ENCODE measurements at places on chromosomes 12 and 14. TPM values are rescaled to one million over a fixed set of nuclear protein-coding genes. Genes with fewer than 3 reads are reported as not detected.

DNA sequence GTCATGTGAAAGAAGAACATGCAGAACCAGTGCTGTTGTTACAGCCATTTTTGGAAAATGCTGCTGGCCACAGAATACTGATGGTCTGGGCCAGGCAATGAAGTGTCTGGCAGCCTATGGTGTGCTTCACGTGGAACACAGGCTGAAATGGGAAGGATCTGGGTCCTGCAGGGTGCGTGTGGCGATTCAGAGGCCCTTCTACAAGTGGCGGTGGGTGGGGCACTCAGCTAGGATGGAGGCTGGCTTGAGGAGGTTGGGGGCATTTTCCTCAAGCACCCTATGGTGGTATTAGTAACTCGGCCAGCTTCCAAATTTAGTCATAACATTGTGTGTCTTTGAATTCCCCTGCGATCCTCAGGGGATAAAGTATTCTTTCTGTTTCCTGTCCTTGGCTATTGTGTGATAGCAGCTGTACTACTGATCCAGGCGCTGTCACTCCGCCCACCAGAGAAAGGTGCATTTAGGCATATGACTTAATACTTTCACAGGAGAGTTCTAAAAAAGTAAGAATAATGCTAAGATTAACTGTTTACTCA, 9.2 kb upstream of the RAD52 start:
- DNase-seq, result no peak

GRCh38 chr12:42758806-42759205, 169.3 kb upstream of the PRICKLE1 start:
- DNase-seq, result no peak

DNA sequence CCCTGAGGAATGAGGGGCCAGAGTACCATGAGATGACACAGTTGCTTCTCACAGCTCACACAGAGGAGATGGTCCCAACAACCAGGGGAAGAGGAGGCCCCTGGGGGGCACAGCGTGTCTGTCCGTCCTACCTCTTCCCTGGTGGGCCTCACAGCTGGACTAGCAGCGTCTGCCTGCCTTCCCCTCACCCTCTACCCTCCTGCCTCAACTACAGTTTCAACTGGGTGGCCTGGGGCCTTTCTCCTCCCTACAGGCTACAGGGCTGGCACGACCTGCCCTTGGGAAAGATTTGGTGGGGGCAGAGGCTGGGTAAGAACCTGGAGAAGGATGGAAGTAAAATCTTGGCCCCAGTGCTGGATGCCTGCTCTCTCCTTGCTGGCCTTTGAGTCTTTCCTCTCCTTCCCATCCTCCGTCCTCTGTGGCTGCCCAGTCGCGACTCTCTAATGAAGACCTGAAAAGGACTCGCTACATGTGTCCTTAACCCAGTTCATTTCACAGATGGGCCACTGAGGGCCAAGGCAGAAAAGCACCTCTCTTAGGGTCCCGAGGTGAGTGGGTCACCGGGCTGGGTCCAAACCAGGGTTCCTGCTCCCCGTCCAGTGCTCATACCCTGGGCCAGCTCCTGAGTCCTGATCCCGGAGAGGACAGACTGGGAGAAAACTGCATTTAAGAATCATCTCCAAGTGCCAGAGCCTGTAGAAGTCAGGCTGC, 232.5 kb downstream of the BCL11B start:
- no peak for DNase-seq

- DNase-seq, result no peak
These were observed 23.8 kb upstream of the PPM1A start for GRCh38 chr14:60225265-60225664.

- no peak for DNase-seq
These were observed 415.8 kb downstream of the TMTC2 start for GRCh38 chr12:83102499-83102898.

Gene DBX2
- total RNA-seq, result 0.89 TPM

- DNase-seq, result no peak
These were observed 55.7 kb downstream of the PCNX1 start for GRCh38 chr14:70962935-70963334.

- peak; percentile 14 for DNase-seq
These were observed at the start of gene TSPAN11 for GRCh38 chr12:30926243-30927221. Gene TSPAN11 (plus strand): TSS chr12:30926748. CDS start chr12:30953992, 27,244 bp downstream.

Gene TXNRD1
- 129 TPM for total RNA-seq

Gene GPRC5D
- total RNA-seq, result not detected

- no peak for DNase-seq
These were observed 50.3 kb upstream of the TRIM9 start for GRCh38 chr14:51145246-51145645.

Gene TTC7B
- total RNA-seq, result 19.1 TPM
